ENCODE measurements at places on chromosomes 16 and 17.

DNA sequence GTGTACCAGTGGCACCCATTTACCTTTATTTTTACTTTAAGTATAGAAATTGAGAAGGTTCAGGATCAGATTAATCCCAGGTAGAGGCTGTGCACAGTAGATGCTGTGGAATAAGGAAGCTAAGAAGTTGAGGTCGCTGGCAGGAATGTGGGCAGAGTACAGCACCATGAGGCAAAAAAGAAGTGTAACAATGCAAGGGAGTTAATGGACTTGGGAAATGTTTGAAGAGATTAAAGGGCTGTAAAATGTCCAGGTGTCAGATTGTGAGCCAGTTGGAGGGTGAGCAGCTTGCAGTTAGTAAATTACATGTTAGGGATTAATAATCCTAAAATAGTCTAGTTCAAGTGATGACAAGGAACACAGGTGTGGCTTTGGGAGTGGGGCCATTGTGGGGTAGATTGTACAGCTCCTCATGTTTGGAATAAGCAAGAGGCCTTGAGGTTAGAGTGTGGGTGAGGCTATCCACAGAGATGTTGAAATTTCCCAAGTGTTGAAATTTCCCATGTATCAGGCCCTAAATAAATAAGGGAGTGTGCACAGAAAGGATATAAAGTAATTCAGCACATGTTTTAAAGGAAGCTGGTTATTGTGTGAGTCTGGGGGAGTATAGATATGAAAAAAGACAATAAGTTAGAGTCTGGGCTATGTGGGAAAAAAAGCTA, 21.5 kb downstream of the TAT start:
- no peak for DNase-seq

- peak; percentile 53 for DNase-seq
Observed at GRCh38 chr17:2271985-2272702, 31.4 kb downstream of the SMG6 start.

DNA sequence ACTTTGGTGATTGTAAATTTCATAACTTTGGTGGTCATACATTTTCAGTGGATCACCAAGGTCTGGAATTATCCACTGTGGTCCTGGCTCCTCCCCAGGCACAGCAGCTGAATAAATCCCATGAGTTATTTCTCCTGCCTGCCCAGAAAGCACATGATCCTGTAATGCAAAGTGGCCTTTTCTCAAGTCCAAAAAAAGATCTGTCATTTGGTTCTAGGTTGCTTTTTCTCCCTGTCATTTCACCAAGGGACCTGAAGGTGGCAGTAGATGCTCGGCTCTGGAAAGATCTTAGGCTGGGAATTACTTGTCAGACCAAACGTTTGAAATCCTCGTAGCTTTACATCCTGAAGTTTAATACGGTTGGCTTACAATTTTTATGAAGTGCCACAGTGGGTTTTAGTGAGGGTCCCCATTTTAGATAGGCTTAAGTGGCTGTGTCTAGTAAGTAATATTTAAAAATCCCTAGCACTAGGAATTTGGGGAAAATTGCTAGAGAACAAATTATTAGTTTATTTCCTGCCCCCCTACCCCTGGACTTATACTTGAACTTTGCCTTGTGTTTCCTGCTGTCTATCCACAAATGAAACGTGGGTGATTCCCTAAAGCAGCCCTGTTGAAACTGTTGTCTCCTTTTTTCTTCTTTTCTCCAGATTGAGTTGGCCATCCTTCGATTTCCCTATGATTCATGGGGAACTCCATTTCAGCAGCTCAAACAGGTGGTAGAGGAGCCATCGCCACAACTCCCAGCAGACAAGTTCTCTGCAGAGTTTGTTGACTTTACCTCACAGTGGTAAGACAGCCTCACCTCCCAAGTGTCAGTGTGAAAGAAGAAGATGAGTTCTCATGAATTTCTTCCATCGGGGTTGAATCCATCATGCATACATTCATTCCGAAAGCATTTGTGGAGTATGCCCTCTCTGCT, 111.7 kb downstream of the MAP2K6 start:
- DNase-seq: no peak

DNA sequence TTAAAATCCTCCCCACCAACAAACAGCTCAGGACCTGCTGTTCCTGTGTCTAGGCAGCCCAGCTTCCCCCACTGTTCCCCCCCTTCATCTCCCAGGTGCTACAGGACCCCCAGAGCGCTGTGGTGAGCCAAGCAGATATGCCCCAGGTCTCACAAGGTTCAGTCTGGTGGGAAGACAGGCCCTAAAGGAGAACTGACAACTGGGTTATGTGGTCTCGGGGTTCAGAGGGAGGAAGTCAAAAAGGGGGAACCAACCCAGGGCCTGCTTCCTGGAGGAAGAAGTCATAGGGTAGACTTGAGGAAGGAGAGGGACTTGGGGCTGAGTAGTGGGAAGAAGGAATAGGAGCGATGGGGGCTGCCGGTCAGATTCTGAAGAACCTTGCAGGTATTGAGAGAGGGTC, 2.6 kb downstream of the RIPOR1 start:
- no peak for DNase-seq

DNA sequence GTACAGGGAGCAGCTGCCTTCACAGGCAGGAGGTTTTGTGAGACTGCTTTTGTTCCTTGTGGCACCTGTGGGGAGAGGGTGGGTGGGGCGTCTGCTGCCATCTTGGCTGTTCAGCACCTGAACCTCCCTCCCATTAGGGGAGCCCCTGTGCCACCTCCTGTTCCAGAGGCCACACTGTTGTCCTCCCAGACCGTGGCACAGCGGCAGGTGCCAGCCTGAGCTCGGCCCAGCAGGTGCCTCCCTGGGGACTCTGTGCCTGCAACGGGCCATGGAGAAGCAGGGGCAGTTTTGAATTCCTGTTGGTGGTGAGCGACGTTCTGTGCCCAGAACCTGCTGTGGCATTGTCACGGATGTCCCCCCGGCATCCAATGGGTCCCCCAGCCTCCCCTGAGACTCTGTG, 9.9 kb downstream of the LGALS3BP start:
- no peak for DNase-seq
